ENCODE measurements at places on chromosomes 2 and 18. TPM values are rescaled to one million over a fixed set of nuclear protein-coding genes. Genes with fewer than 3 reads are reported as not detected.

RPRM gene
- total RNA-seq = 2.5 TPM

BOLL gene
- total RNA-seq = not detected

TXNDC2 gene
- 0.28 TPM for total RNA-seq

TCF23 gene
- 0.05 TPM for total RNA-seq

XIRP2 gene
- 0.29 TPM for total RNA-seq

- DNase-seq = no peak
Measured at GRCh38 chr2:16257322-16258028, 317.1 kb downstream of the MYCN start.

DNA sequence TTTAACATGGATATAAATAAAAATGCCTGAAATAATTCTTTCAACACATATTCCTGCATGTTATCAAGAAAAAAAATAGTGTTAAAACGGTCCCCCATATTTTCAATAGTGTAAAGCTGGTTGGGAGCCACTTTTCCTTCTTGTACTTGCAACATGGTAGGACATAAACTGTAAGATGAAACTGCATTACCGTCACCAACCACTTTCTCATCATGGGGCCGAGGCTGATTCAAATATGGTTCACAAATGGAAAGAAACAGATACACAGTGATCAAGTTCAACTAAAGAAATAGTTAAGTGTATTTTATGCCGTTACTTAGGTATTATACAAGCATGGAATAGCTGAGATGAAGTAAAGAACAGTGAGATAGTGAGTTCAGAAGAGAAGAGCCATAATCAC is 360.7 kb downstream of the ZEB2 start:
- no peak for DNase-seq

GRCh38 chr18:58049000-58049688 is 5.1 kb downstream of the NEDD4L start:
- DNase-seq = no peak

DNA sequence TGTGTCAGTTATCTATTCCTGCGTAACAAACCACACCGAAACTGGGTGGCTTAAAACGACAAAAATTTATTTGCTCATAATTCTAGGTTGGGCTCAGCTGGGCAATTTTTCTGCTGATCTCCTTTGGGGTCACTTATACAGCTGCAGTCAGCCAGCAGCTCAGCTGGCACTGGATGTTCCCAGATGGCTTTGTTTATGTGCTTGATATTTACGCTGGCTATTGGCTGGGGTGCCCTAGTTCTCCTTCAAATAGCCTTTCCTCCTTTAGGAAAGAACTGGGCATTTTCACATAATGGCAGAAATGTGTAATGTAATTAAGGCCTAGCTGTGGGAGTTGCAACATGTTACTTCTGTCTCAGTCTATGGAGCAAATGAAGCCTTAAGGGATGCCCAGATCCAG is 142.2 kb downstream of the B3GNT2 start:
- no peak for DNase-seq

- no peak for DNase-seq
Measured at GRCh38 chr2:195563857-195564512, 93.0 kb upstream of the SLC39A10 start.

GRCh38 chr2:100822587-100823248 is 2.8 kb downstream of the NPAS2 start:
- DNase-seq = no peak

- no peak for DNase-seq
Measured at GRCh38 chr2:207167099-207167923, 1.6 kb upstream of the KLF7 start.

DNA sequence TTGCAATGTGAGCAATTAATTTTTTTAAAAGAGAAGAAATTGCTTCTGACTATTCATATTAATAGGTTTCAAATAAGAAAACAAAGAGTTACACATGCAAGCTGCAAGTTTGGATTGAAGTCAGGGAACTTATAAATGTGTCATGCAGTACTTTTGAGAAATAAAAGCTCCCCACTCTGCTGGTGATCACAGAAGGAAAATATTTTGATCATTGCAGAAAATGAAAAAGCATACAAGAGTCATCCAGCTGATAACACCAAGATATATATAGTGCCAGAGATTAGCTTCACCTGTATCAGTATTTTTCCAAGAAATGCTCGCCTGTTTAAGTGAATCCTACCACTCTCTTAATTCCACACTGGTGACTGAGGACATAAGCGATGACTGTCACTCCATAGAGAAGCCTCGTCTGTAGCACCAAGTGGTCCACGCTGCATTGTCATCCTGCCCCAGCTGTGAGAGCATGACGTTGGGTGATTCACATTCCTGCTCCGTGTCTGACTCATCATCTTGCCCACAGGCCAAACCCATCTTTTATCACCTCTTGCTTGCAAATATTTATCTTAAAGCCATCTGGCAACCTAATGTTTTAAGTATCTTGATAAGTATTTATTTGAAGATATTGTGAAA is 178.0 kb downstream of the ASXL3 start:
- DNase-seq = peak; percentile 36

- no peak for DNase-seq
Measured at GRCh38 chr2:240169486-240170353, 29.3 kb upstream of the OTOS start.

GRCh38 chr2:133711201-133711600 is 142.9 kb upstream of the NCKAP5 start:
- DNase-seq = no peak

DNA sequence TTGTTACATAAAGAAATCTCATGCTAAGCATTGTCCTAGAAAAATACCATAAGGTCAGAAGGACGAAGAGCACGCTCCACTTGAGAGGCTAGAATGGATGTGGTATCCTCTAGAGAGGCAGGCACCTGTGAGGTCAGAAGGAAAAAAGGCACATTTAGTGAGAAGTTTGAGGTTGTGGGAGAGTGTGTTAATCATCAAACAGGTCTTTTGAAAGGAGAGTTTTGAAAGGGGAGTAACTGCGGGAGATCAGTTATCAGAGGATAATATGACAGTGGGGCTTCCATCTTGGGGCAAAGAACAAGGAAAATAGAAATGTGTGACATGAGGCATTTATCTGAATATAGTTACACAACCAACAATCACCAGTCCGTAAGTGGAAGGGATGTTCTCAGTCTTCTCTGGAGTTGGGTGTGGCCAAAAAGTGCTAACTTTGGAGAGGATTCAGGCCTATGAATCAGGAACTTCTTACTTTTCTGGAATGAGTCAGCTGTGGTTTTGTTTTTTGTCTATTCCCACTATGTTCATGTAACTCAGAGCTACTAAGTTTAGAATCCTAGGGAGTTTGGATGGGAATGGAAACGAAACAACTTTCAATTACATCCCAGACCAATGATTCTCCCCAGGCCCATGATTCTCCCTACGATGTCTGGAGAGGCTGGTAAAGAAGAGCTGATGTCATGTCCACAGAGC is 451.4 kb upstream of the ST6GAL2 start:
- DNase-seq = no peak

GRCh38 chr2:181446985-181447384 is 10.2 kb upstream of the ITGA4 start:
- DNase-seq = no peak

Measured in mucosa of descending colon (tissue), 3 donors.